Esophagus mucosa (tissue), 1 donor: ENCODE measurements at places on chromosomes 2 and 18. TPM values are rescaled to one million over a fixed set of nuclear protein-coding genes. Genes with fewer than 3 reads are reported as not detected.

Gene WIPF1
- 3.1 TPM for total RNA-seq

Gene SMARCAL1
- 17.5 TPM for total RNA-seq

Gene FSHR
- total RNA-seq: not detected

Gene RNU2-63P
- total RNA-seq: 5.2 TPM

Gene SLC9A4
- 0.08 TPM for total RNA-seq

Gene CYP27C1
- 1.8 TPM for total RNA-seq
